Activated T-cell treated with anti-CD3 and anti-CD28 coated beads, Interleukin-2, amount 50 U/mL, for 72 hours (primary cell): ENCODE measurements at places on chromosomes 6 and 20.

GRCh38 chr6:78942446-78942845, 75.1 kb downstream of the IRAK1BP1 start:
- no peak overlapping the region for H3K27ac ChIP-seq
- no peaks in the 10 kb centered on the region for H3K27me3 ChIP-seq
- DNase-seq = no peak
- no peaks in the 10 kb centered on the region for H3K4me1 ChIP-seq

DNA sequence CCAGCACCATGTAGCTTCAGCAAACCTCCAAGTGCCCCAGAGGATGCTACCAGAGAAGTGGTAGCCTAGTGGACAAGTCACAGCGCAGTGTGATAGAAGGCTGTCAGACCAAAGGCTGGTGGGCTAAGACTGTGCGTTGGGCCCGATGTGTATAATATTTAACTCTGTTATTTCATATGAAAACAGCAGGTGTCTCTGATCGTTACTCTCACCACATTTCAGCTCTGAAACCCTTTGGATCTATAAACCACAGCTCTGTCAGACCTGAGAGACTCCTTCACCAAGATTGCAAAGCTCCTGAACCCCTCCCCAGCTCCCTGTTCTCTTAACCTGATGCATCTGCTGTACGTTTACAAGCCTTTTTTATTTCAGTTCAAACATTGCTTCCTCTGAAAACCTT, 43.8 kb downstream of the ISM1 start:
- H3K4me1 ChIP-seq = peaks cover 28% of the 10 kb centered on the region
- H3K36me3 ChIP-seq = no peaks in the 10 kb centered on the region
- peaks cover 10% of the 10 kb centered on the region for H3K27me3 ChIP-seq
- no peak for DNase-seq

DNA sequence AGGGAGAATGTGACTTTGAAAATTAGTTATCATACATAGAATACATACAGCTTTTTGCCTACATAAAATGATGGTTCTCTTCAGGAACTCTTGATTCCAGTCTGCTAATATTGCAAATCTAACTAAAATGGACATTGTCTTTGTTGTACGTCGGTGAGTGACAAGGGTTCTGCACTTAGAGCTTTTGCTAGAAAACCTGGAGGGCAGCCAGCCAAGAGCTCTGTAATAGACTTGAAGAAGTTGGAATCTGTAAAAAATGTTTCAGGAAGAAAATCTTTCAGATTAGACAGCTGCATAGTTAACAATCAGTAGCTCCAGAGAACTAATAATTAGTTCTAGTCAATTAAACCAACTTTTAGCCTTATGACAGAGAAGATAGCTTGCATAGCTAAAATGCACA, 138.3 kb downstream of the FLRT3 start:
- H3K27ac ChIP-seq = no peak overlapping the region
- no peaks in the 10 kb centered on the region for H3K27me3 ChIP-seq
- no peaks in the 10 kb centered on the region for H3K36me3 ChIP-seq
- DNase-seq = no peak
- H3K4me1 ChIP-seq = no peaks in the 10 kb centered on the region

DNA sequence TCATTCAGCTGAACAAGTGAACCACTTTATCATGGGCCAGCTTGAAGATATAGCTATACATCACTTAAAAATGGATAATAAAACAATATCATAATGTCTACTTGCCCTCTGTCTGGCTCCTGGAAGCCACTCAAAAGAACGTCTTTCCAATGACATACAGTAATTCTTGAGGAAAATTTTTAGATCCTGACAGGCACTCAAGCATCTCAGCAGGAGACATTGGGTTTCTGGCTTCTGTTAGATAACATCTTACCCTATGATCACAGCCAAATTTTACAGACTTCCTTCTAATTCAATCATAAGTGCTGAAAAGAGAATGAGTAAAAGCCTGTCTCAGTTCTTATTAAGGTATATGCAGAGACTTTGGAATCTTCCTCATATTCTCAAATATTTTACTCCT, 330 bp downstream of the CGA start:
- no peaks in the 10 kb centered on the region for H3K36me3 ChIP-seq
- DNase-seq = no peak
- H3K4me3 ChIP-seq = no peak overlapping the region
- H3K4me1 ChIP-seq = no peaks in the 10 kb centered on the region
- H3K27me3 ChIP-seq = peaks cover 48% of the 10 kb centered on the region

- H3K4me1 ChIP-seq = no peaks in the 10 kb centered on the region
- H3K27me3 ChIP-seq = no peaks in the 10 kb centered on the region
- no peak overlapping the region for H3K27ac ChIP-seq
- no peaks in the 10 kb centered on the region for H3K36me3 ChIP-seq
These were observed 574.3 kb downstream of the COL12A1 start for GRCh38 chr6:74631564-74631963.

DNA sequence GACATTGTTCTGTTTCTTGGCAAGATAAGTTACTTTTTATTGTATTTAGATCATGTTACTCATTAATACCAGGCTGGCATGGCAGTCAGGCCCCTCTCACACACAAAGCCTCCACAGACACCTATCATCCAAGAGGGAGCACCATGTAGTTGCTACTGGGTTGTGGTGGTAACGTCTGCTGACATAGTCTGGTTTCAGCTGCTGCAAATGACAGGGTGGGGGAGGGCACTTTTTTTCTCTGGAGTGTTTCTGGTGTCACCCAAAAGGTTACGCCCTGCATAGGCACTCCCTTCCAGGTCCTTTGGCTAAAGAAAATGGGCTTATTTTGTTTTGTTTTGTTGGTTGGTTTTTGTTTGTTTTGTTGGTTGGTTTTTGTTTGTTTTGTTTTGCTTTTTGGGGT, 236.4 kb upstream of the RIMS1 start:
- H3K4me3 ChIP-seq = no peak overlapping the region
- H3K4me1 ChIP-seq = no peaks in the 10 kb centered on the region
- H3K27ac ChIP-seq = no peak overlapping the region
- DNase-seq = no peak
- H3K36me3 ChIP-seq = no peaks in the 10 kb centered on the region

GRCh38 chr6:41275489-41275888, 11.0 kb downstream of the TREM1 start:
- H3K4me1 ChIP-seq = peaks cover 18% of the 10 kb centered on the region
- no peaks in the 10 kb centered on the region for H3K36me3 ChIP-seq
- no peak overlapping the region for H3K4me3 ChIP-seq
- no peak overlapping the region for H3K27ac ChIP-seq

DNA sequence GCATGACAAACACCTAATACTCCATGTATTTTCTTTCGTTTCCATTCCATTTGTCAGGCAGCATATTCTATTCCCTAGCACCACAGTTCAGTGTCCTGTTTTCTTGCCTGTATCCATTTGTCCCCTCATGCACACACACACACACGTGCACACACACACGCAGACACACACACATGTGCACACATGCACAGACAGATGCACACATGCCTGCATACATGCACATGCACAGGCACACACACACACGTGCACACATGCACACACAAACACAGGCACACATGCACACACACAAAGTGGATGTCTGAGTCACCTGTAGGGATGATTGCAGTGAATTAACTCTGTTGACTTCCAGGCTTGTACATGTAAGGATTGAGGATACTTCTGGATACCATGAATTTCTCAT, 226.7 kb upstream of the SYNDIG1 start:
- no peaks in the 10 kb centered on the region for H3K36me3 ChIP-seq
- H3K4me3 ChIP-seq = no peak overlapping the region
- H3K27me3 ChIP-seq = peaks cover 18% of the 10 kb centered on the region
- H3K27ac ChIP-seq = no peak overlapping the region

DNA sequence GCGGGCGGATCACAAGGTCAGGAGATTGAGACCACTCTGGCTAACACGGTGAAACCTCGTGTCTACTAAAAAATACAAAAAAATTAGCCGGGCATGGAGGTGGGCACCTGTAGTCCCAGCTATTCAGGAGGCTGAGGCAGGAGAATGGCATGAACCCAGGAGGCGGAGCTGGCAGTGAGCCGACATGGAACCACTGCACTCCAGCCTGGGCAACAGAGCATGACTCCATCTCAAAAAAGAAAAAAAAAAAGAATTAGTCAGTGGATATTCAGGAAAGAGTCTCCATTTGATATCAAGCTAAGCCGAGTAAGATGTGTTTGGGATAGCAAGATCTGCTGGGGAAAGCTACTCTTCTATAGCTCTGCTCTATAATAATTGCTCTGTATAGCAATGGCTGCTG, 41.0 kb downstream of the MOCS1 start:
- H3K27me3 ChIP-seq = no peaks in the 10 kb centered on the region
- H3K36me3 ChIP-seq = no peaks in the 10 kb centered on the region
- no peaks in the 10 kb centered on the region for H3K4me1 ChIP-seq
- DNase-seq = no peak
- H3K27ac ChIP-seq = no peak overlapping the region

- no peaks in the 10 kb centered on the region for H3K27me3 ChIP-seq
- H3K27ac ChIP-seq = no peak overlapping the region
- DNase-seq = no peak
- no peak overlapping the region for H3K4me3 ChIP-seq
- no peaks in the 10 kb centered on the region for H3K36me3 ChIP-seq
These were observed 2.7 kb downstream of the PTK6 start for GRCh38 chr20:63534427-63534830.

- no peak overlapping the region for H3K27ac ChIP-seq
- no peaks in the 10 kb centered on the region for H3K4me1 ChIP-seq
- H3K27me3 ChIP-seq = peaks cover 7% of the 10 kb centered on the region
- H3K4me3 ChIP-seq = no peak overlapping the region
These were observed 40.7 kb downstream of the BFSP1 start for GRCh38 chr20:17490501-17490900.

DNA sequence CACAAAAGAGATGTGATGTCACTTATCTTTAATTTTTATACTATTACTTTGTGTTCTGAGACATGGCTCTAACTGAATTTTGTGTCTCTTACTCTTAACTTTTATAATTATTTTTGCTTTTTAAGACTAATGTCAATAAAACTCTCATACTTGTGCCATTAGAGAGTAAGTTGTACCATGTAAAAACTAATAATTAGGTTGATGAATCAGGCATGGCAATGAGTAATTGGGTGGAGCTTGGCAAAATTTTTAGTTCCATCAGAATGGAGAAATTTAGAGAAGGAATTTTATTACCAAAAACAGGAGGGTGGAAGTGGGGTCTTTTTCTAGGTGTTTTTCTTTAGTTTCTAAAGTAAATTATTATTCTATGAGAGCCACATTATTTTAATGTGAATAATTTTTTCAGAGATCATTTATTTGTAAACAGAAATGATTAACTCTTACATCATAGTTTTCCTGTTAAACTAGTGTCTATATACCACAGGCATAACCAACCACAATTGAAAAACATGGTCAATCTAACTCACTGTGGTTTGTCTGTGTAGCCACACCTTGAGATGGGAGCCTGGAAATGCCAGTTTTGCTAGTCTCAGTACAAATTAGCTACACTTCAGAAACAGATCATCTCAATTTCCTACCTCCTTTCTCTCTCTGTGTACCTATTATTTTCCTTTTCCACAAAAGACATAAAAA, 51.8 kb downstream of the ELOVL4 start:
- no peak for DNase-seq
- H3K36me3 ChIP-seq = no peaks in the 10 kb centered on the region
- H3K27me3 ChIP-seq = peaks cover 5% of the 10 kb centered on the region

- no peaks in the 10 kb centered on the region for H3K36me3 ChIP-seq
- no peak overlapping the region for H3K4me3 ChIP-seq
- no peaks in the 10 kb centered on the region for H3K27me3 ChIP-seq
These were observed 275.9 kb downstream of the ARHGAP18 start for GRCh38 chr6:129434091-129434490.

DNA sequence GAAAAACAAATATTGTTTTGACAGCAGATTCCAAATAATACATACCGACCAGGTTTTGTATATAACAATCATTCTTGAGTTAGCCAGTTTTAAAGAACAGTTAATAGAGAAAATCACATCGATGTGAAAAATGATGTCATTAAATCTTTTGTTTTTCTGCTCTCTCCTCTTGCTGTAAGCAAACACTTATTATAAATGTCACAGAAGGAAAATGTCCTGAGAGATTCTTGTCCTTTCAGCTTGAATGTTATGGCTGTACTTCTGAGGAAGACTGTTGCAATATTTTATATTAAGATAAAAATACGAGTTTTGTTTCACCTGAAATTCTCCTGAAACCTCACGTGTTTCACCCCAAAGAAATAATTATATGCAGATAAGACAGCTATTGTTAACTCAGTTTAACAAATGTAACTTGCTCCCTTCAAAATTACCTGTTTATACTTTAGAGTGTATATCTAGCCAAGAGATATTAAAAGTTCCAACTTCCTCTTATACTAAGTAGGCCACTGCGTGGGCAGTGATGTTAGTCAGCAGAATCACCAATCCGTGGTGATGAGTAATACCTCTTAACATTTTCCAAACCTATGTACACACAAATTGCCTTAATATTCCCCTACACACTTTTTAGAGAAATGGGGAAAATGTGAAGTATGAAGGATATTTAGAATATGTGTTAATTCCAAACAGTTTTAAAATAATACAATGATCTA, 1111.4 kb upstream of the CITED2 start:
- H3K27ac ChIP-seq = no peak overlapping the region
- H3K4me3 ChIP-seq = no peak overlapping the region
- no peaks in the 10 kb centered on the region for H3K36me3 ChIP-seq

DNA sequence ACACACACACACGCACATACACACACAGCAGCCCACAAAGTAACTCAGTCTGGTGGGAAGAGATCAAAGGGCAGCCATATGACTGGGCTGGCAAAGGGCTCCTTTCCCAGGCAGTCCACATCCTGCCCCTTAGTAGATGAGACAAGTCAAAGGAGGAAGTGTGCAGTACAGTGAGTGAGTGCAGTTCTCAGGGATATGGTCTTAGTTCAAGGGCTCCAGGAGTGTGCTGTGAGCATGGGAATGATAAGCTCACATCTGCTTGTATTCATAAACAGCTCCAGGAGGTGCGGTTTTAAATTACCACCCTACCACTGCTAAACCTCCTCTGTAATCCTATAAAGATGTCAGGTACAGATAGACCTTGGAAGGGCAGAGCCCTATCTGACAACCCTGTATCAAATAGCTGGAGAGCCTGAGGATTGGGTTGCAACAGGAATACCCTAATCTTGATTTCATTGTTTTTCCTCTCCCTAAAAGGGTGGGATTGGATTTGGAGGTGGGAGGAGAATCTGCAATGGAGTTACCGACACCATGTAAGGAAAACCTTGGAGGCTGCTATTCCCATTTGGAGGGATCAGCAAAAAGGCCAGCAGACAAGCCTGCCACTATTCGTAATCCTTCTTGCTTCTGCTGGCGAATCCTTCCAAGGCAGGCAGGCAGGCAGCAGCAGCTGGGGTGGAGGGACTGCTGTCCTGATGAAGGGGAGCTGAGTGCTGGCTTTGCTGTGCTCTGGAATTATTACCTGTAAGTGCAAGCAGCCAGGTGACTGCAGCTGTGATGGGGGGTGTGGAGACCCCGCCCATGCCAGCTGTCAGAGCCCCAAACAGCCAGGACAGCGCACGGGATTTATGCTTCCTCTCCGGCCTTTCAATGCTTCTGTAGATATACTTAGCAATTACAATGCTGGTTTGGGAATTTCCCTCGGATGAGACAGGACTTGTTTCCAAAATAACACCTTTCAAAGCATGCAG, 342.7 kb downstream of the PRL start:
- H3K36me3 ChIP-seq = no peaks in the 10 kb centered on the region
- H3K27me3 ChIP-seq = peaks cover 7% of the 10 kb centered on the region
- no peak overlapping the region for H3K27ac ChIP-seq
- no peak for DNase-seq
- no peak overlapping the region for H3K4me3 ChIP-seq
